Stimulated activated CD8-positive, alpha-beta memory T cell treated with anti-CD3 and anti-CD28 coated beads, Interleukin-15, amount 100 ng/mL, for 24 hours (primary cell): ENCODE measurements at places on chromosomes 1 and 21.
A peak's percentile ranks its signal among the peaks of the same experiment; 100 is the strongest.

DNA sequence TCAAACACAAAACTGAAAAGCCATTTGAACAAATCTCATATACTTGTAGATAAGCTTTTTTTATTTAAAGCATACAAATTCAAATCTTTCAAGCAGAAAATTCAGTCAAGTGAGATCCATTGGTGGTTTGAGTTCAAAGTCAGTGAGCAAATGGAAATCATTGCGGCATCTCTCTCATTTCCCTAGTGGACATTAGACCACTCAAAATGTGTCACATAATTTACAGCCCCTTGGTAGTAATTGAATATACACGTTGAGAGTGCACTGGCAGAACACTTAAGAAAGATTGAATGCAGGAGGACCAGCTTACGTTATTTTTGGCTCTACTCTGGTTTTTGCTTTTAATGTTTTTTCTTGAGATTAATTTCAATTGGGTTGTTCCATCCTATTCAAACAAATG lies 633.7 kb downstream of the USP25 start:
- DNase-seq = no peak

GRCh38 chr1:245444147-245444828 lies 289.5 kb downstream of the KIF26B start:
- DNase-seq = no peak

DNA sequence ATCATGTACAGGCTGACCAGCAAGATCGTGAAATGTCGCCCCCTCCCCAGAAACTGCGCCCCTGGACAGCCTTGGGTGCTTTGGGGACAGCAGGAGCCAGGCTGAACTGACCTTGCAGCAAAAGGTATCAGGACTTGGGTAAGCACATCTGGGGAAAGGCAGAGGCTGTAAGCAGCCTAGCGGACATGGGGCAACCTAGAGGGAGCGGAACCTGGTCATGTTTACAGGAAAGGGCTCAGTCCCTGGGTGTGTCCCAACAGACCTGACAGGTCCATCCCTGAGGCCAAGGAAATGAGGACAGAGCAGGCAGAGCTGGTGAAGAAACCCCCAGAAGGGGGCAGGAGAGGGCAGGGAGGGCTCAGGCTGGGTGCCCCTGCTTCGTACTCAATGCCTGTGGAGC lies 3.1 kb upstream of the S100A8 start:
- no peak for DNase-seq

DNA sequence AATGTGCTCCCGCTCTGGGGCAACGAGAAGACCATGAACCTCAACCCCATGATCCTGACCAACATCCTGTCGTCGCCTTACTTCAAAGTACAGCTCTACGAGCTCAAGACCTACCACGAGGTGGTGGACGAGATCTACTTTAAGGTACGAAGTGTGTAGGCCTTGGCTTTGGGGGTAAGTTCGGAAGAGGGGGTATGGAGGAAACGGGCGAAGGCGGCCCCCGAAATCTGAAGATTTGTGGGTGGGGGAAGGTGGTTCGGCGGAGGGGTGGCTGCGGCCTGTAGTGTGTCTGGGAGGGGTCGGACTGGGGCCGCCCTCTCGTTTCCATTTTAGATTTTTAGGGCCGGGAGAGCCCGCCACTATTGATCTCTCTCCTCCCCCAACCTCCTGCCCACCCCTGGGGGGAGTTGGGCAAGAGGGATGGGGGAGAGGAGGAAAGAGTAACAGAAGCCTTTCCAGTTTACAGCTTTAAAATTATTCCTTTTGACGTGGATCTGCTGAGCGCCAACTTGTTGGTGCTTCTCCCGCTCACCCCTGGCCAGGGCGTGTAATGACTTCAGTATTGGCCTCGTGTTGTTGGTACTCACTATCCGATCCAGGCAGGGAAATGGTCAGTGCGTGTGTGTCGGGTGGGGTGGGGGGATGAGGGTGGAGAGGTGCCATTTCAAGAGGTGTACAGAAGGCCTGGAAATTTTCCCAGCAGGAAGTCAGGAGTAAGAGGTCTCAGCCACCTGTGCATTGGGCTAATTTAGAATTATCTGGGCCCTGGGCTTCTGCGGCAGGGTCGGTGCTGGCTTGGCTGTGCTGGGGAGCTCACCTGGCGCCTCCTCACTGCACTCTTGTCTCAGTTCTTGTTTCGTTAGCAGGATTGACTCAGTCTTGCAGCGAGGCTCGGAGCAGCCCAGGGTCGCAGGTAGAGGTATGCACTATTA lies 880 bp downstream of the PRPF38B start:
- DNase-seq = peak; percentile 40

DNA sequence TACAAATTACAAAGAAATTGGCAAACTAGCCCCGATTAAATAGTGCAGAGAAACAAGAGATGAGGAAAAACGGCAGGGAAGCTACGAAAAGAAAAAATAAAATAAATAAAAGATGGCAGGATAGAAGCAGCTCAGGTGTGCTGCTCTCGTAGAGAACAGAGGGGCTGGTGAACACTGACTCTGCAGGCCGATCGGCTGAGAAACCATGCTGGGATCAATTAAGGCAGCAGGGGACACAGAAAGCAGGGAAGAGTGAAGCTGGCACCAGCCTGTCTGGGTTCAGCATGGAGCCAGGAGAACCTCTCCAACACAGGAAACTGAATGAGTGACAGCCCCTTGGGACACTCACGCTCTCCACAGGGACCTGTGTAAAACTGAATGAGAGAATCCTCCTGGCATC lies 39.5 kb upstream of the TMPRSS15 start:
- no peak for DNase-seq

DNA sequence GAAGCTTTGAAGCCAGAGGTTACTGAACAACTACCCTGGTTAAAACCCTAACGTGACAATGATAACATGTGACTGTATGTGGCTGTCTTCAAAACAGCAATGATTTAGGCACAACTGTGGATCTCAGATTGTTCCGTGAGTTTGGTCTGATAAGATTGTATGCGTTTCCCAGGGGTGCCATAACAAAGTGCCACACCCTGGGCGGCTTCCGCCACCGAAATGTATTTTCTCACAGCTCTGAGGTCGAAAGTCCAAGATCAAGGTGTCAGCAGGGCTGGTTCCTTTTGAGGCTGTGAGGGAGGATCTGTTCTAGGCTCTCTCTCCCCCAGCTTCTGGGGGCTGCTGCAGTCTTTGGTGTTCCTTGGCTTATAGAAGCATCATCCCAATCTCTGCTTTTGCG lies 29.5 kb upstream of the ERG start:
- DNase-seq = no peak

DNA sequence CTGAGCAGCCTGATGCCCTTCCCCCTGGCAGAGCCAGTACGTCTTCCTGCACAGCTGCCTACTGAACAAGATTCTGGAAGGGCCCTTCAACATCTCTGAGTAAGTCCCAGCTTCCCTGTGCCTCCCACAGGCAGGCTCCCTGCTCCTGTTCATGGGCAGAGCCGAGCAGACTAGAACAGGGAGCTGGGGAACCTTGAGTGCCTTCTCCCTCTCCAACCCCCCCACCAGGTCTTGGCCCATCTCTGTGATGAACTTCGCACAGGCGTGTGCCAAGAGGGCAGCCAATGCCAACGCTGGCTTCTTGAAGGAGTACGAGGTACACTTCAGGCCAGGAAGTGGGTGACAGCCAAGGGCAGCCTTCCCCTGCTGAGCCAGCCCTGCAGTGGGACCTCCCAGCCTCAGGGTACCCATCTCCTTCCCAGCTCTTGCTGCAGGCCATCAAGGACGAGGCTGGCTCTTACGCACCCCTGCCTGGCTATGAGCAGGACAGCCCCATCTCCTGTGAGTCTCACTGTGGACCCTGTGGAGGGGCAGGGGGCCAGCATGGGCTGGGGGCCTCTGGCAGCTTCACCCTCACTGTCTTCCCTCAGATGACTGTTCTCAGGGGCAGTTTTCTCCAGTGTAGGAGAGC lies 6.4 kb upstream of the LGR6 start:
- no peak for DNase-seq

DNA sequence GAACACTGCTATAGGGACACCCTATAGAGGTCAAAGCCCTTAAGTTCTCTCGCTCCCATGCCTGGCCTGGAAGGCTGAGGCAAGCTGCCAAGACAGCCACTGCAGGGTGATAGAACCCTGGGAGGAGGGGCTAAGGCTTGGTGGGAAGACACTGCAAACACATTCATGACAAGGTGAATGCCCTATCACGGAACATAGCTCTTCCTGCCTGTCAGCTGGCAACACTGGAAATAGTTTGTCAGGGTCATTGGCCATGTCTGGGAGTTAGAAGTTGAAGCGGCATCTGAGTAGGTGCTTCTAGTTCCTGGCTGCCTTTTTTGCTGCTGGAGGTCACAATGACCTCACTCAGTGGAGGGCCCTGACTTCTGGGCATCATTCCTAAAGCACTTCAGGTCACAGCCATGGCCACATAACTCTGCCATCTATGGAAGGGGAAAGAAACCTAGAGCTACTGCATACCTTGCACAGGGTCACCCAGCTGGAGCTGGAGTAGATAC lies 4.2 kb downstream of the FABP3 start:
- no peak for DNase-seq

DNA sequence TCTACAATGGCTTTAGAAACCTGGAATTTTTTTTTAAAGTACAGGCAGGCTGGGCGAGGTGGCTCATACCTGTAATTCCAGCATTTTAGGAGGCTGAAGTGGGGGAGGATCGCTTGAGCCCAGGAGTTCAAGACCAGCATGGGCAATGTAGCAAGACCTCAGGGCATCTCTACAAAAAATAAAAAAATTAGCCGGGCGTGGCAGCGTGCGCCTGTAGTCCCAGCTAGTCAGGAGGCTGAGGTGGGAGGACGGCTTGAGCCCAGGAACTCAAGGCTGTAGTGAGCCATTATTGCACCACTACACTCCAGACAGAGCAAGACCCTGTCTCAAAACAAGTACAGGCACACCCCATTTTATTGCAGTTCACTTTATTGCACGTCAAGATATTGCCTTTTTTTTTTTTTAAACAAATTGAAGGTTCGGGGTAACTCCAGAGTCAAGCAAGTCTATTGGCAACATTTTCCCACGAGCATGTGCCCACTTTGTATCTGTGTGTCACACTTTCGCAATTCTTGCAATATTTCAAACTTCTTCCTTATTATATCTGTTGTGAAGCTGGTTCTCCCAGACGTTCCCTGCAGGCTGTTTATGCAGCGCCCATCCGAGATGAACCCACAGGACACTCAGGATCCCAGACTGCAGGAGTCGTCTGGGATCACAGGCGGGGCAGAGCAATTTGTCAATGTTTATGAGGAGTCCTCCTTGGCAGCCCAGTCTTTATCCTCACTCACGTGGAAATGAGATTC lies 4.7 kb downstream of the HES2 start:
- DNase-seq = no peak

- no peak for DNase-seq
Observed at GRCh38 chr21:45466330-45467220, 61.6 kb downstream of the COL18A1 start.

GRCh38 chr1:41679531-41679930 lies 195.0 kb upstream of the EDN2 start:
- DNase-seq = no peak

- DNase-seq = no peak
Observed at GRCh38 chr1:1891349-1892078, 627 bp upstream of the GNB1 start.

- DNase-seq = no peak
Observed at GRCh38 chr1:100643471-100644196, 75.9 kb upstream of the VCAM1 start.

GRCh38 chr1:58515794-58516401 lies 30.6 kb downstream of the OMA1 start:
- DNase-seq = no peak

DNA sequence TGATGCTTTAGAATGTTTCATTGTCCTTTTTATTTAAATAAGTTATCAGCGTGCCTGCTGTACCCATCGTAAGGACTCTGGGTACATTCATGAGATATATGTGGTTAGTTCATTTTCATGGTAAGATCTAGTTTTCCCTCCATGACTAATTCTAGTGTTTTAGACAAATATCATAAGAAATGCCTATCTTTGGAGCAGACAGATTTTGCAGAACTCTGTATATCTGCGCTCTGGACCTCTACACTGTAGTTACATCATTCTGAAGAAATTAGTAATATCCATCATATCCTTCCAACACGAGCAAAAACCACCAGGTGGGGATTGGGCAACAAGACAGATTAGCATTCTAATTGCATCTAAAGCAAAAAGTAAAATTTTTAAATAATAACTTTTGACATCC lies 499.2 kb downstream of the SETD4 start:
- no peak for DNase-seq

DNA sequence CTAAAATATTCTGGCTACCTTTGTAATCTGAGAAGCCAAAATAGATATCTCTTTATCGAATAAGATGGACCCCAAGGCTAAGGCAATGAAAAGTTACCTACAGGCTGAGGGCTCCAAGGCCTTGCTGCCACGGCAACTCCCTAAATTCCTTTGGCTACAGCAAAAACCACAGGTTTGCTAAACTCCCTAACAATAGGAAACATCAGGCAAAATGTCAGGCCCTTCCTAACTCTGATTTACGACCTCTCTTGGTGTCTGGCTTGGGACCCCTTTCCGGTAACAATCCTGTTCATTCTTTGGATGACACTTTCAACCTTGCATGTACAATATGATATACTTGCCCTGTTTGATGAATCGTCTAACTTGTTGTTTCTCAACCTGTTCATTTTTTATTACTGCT lies 11.3 kb upstream of the OR2T8 start:
- DNase-seq = no peak

DNA sequence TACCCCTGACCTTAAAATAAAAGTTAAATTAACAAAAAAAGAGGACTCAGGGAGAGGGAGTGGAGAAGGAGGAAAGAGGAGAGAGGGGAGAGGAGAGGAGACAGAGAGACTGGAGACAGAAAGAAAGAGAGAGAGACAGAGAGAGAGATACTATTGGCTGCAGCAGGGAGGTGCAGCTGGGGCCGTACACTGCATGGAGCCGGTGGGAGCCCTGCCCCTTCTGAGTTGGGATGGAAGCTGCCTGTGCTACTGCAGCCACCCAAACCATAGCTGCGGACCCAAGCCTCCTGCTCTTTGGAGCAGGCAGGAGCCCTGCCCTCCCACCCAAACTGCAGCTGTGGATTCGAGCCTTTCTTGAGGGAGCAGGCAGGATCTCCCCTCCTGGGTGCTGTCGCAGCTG lies 32.7 kb upstream of the HP1BP3 start:
- DNase-seq = no peak

DNA sequence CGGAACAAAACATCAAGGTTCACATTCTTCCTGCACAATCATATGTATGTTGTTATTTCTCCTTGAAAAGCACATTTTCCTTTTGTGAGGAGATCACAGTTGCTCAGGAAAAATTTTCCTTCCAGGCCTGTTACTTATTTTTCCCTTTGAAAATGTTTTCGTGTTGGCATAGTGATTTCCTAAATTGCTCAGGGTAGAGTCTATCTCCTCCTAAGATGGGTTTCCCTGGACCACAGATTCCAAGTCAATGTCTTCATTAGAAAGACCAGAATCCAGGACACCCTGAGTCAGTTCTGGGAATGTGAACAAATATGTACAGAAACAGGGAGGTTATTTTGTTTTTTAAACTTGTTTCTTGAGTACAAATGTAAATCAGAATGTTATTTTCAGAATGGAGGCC lies 94.3 kb upstream of the C1orf105 start:
- no peak for DNase-seq
